ENCODE measurements at places on chromosomes 3 and 15.

GRCh38 chr15:76163457-76164295 is 103.9 kb downstream of the TMEM266 start:
- no peak for DNase-seq

DNA sequence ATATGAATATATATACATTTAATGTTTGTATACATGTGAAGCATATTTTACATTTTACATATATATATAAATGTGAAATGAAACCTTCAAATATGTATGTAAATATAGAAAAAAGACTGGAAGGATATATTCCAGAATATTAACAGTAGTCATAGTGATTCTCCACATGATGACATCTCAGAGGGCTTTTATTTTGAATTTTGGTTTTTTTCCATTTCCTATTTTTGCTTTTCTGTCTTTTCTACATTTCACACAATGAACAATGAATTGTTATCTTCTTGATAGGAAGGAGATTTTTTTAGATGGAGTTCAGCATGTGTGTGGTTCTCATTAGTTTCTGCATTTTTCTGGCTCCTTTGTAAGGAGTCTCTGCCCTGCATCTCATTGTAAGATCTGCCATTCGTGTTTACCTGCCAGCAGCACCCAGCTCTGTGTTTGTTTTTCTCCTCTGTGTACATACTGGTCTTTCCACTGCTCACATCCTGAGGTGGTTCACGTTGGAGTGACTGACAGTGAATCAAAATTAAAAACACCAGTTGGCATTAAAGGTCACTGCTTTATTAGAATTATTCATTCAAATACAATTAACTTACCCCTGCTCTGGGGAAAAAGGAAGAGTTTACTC is 425.3 kb upstream of the MDFIC2 start:
- DNase-seq, result no peak

GRCh38 chr15:34056911-34057310 is 17.9 kb upstream of the AVEN start:
- DNase-seq, result no peak

DNA sequence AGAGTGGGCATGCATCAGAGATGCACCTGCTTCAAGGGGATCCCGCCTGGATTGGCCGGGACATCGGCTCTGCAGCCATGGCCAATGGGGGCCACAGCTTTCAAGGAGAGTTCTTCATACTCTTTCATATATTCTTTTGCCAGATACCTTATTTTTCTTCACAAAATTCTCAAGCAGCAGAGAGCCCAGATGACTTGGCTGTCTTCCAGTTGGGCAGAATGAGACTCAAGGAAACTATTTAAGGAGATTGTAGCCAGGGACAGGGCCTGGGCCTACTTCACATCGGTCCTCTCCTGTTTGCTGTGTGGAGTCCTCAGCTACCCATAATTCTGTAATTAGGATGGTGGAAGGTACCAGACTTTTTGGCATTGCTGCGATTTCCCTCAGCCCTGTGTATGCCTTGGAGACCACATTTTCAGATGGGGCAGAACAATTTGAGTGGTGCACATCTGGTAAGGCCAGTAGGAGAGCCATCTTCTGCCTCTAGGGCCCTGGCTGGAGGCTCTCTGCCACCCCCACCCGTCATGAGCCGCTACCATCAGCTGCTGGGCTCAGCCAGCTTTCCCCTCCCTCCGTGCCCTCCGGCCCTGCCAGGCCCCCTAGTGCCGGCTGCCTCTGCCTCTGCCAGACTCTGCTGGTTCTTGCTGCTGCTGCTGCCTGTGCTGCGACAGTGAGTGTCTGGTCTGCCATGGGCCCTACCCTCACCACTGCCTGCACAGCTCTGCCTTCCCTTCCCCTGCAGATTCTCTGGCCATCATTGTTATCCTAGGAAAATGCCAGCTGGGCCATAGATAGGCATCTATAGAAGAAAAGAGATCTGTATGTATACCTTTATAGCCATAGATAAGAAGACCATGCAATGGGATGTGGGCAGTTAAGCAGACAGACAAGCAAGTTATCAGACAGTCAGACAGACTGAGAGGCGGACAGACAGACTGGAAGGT is 6.7 kb downstream of the PLIN1 start:
- no peak for DNase-seq
